Stimulated activated CD4-positive, alpha-beta T cell treated with anti-CD3 and anti-CD28 coated beads, Interleukin-1b, Interleukin-23, amount 100 ng/mL, for 4 hours (primary cell): ENCODE measurements at places on chromosomes 1 and 21.

- DNase-seq = no peak
These were observed 13.4 kb upstream of the ALX3 start for GRCh38 chr1:110083866-110084226.

DNA sequence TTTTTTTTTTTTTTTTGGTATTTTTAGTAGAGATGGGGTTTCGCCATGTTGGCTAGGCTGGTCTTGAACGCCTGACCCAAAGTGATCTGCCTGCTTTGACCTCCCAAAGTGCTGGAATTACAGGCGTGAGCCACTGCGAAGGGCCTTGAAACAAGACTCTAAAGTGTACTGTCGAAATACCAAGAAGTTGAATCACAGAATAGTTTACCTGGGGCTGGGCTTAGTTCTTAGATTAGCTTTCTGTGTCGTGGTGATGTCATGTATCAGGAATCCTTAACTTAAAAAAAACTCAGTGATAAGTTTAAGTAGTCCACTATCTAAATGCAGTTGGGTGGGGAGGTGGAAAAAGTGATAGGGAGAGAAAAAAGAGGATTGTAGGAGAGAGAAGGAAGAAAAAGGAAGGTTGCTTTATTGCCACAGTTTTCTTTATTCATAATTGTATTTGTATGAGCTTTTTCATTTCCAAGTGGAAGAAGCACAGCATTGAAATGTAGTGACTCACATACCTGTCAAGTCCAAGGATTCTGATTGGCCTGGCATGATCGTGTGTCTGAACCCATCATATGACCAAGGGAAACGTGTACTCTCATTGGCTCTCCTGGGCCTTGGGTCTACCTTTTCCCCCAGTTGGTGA is 13.4 kb downstream of the ITSN1 start:
- no peak for DNase-seq

DNA sequence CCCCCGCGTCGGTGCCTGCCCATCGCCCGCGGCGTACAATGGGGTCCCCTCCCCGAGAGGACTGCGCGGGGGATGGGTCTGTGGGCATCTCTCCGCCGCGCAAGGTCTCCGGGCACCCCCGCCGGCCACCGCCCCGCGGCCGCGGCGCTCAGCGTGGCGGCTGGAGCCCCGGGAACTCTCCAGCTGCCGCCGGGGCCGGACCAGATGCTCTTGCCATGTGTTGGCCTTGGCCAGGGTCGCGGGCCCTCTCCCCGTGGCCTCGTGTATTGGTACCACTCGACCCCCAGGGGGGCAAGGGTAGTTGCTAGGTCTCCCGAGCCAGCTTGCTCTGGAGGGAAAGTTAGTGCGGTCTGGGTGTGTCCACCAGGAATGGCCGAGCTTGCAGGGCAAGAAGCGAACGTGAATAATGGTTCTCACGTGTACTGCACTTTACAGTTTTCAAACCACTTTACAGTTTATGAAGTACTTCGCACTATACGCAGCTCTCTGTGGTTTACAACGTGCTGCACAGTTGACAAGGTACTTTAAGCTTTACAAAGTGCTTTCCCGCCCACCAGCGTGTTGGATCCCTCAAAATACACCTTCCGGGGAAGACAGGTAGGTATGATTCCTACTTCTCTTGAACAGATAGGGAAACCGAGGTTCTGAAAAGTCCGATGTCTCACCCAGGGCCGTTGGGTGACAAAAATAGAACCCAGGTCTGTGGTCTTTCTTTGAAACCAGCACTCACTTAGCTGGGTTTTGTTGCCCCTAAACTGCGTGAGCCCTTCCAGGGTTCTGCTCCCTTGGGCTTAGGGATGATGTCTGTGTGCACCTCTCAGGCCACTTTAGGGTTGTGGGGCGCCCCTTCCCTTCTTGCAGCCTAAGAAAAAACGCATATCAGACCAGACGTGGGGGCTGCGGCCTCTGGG is 1.2 kb downstream of the EPHB2 start:
- DNase-seq = no peak

GRCh38 chr1:175072099-175072951 is 4.7 kb downstream of the TNN start:
- DNase-seq = peak; percentile 1

GRCh38 chr1:173864179-173864867 is 3.5 kb downstream of the GAS5 start:
- no peak for DNase-seq
